ENCODE measurements at places on chromosomes 7 and 10. TPM values are rescaled to one million over a fixed set of nuclear protein-coding genes. Genes with fewer than 3 reads are reported as not detected.

DNA sequence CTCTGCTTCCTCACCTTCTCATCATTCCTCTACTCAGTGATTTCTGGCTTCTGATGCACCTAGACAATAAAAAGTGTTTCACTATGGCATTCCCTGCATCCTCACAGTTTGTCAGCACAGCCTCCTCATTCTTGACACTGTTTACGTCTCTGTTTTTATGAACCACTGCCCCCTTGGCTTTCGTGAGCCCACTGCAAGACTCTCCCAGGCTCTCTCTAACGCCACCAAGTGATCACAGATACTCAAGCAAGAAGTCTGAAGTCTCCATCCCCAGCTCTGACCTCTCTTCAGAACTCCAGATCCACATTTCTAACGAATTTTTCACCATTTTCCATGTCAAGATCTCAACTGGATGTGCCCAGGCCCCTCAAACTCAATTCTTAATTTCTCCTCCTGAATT lies 8.9 kb downstream of the SLC16A9 start:
- no peak for DNase-seq

DNA sequence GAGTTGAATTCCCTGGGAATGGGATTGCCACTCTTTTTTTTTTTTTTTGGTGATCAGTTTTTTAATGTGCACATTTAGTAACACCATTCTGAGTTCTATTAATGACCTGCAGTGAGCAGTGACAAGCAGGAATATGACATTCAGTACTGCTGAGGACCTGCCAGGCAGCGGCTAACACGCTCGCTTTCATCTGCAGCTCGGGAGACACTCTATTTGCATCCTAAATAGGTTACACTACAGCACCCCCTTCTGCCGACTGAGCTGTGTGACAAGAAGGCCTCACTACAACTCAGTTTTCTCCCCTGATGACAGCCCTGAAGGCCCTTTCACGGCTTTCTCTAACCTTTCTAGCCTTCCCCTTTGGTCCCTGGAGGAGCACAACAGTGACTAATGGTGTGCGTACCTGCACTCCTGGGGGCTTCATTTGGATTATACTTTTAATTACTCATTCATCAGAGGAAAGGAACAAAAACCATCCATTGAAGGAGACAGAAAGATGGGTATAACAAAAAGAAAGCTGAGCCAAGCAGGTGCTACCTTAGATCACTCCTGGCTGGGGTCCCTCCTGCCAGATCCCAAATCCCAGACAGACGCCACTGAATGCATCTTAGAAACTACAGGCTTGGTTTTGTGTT lies 872.4 kb downstream of the LRMDA start:
- peak; percentile 86 for DNase-seq

DNA sequence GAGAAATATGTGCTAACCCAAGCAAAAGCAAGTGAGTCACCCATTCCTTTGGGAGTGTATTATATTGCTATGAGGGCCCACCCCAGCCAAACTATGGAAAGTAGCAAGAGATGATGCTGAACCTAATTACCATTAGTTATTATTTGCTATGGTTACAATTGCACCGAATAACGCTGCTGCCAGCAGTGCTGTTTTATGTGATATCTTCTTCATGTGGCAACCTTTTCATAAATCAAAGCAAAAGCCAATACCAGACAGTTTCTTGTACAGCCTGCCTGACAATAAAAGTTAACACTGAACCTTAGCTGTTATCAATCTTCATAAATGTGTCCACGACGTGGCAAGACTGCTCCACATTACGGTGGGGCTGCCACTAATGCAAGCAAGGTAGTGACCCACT lies 241.7 kb upstream of the PLXNA4 start:
- DNase-seq, result no peak

DNA sequence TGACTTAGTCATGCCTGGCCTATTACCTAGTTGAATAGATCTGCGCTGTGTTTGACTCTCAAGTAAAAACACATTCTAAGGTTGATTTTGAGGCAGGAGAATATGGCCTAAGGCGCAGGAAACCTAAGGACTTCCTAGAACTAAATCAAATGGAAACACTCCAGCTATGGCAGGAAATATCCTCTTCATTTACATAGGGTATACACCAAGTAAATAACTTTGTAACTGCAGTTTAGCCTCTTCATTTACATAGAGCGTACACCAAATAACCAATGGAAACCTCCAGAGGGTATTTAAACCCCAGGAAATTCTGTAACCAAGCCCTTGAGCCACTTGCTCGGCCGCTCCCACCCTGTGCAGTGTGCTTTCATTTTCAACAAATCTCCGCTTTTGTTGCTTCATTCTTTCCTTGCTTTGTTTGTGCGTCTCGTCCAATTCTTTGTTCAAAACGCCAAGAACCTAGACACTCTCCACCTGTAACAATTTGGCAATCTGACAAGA lies 35.6 kb upstream of the XRCC2 start:
- DNase-seq, result no peak

DNA sequence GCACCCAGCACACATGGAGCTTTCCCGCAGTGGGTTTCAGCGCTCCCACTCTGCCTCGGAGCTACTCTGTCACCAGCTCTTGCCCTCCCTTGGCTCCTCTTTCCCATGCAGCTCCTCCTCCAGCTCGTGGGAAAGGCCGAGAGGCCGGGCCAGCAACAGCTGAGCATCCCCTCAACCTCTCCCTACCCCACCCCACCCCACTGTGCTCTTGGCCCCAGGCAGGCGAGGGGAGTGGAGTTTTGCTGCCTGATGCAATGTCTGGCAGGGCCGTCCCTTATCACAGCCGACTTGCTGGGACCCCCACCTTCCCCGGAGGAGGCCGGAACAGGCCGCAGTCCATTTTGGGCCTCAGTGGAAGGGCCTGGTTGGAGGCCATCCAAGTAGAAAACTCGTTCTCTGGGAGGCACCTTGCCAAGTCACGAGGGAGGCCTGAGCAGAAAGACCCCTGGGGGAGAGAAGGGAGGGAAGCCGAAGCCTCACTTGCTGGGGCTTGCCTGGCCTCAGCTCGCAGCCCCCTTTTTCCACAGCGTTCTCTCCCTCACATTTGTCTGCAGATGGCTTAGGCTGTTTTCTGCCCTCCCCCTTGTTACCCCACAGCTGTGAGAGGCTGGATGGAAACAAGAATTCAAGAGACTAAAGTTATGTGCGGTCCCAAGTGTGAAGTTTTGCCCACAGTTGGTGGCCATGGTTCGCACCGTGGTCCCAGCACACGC lies 35.3 kb downstream of the CHST3 start:
- peak; percentile 91 for DNase-seq

DNA sequence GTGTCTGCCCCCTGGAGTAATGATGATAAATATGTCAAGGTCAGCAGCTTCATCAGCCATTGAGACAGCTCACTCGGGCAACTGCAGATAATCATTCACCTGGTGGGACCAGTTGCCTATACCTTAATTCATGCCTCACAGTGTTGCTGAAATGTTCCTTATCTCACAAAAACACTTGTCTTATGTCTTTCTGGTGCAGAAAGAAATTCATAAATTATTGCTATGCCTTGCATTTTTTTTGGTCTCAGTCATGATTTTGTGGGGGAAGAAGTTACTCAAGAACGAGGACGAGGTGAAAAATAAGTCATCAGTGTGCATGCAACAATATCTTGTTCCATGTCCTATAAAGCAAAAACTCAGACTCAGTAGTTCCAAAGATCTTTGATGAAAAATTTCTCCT lies 16.0 kb downstream of the TRIL start:
- DNase-seq, result no peak

DNA sequence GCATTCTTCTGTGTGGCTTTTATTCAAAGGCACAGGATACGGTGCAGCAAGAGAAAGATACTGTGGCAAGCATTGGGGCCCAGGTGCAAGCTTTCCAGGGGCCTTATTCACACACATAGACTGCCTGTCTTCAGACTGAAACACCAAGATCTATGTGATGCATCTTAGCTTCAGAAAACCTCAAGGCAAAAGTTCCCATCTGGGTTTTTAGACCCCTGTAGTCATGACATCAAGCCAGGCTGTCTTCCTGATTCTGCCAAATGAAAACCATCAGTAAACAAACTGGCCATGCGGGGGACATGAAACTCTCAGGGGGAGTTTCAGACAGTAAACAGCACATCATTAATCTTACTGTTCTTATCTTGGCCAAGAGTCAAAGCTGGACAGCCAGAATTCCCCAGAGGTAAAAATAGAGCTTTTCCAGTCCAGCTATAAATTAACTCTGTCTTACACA lies 9.8 kb downstream of the AGBL3 start:
- DNase-seq, result no peak

- no peak for DNase-seq
These were observed 75.4 kb downstream of the AFAP1L2 start for GRCh38 chr10:114328874-114329273.

DNA sequence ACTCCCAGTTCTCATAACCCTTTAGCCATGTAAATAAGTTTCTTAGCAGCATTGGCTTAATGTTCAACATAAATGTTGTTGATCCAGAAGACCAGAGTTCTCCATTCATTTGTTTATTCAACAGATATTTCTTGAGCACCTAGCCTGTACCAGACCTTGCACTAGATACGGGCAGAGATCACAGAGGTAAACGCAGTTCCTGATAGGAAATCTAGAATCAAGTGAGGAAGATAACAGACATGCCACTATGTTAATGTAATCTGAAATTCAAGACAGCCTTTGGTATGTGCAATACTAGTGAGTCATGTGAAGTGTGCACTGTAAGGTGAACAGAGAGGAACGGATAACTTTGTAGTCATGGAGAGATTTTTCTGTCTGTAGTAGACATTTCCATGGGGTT lies 3.0 kb downstream of the BUB3 start:
- DNase-seq, result no peak

- DNase-seq, result no peak
These were observed 266.6 kb downstream of the NXPH1 start for GRCh38 chr7:8699875-8700624.

GRCh38 chr7:13042605-13043236 lies 355.3 kb downstream of the ARL4A start:
- DNase-seq, result no peak

- no peak for DNase-seq
These were observed 90.0 kb downstream of the GSAP start for GRCh38 chr7:77326131-77326530.

- peak; percentile 11 for DNase-seq
These were observed 8.7 kb upstream of the BAZ1B start for GRCh38 chr7:73530800-73531199.

DNA sequence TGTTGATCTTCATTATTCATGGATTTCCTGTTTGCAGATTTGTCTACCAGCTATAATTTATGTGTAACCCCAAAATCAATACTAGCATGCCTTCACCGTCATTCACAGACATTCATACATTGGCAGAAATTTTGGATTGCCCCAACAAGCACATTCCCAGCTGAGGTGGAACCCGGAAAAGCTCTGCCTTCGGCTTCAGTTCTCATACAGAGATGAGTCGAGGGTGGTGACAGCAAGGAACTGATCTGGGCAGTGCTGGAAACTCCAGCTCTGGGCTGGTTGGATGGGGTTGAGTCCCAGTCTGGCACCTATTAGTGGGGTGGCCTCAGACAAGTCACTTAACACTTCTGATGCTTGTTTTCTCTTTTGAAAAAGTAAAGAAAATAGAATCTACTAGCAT lies 267.5 kb downstream of the SNX13 start:
- no peak for DNase-seq

GRCh38 chr7:17940951-17941431 lies 697 bp upstream of the SNX13 start:
- DNase-seq, result no peak

- no peak for DNase-seq
These were observed 60.9 kb upstream of the ADRB1 start for GRCh38 chr10:113982769-113983168.

GRCh38 chr10:108375691-108376090 lies 1211.2 kb upstream of the SORCS1 start:
- DNase-seq, result no peak

- DNase-seq, result no peak
These were observed 186.1 kb downstream of the HERPUD2 start for GRCh38 chr7:35508623-35509400.

GRCh38 chr7:16982640-16983350 lies 101.0 kb upstream of the AGR3 start:
- no peak for DNase-seq

DNA sequence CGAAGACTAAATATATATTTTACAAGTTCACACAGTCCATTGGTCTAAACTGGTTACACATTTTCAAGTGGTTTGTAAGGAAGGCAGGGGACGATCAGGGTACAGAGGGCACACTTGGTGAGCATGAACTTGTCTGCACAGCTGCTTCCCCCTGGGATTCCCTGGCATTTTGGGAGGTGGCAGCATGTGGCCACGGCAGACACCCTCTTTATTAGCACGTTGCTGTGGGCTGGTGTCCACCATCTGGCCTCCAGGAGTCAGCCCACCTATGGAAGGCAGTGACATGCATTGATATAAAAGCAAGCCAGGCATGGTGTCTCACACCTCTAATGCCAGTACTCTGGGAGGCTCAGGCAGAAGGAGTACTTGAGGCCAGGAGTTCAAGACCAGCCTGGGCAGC lies 350.2 kb downstream of the TYW1 start:
- DNase-seq, result no peak

- DNase-seq, result no peak
These were observed 84.1 kb downstream of the ZNF467 start for GRCh38 chr7:149689291-149689721.

- DNase-seq, result peak; percentile 91
These were observed 3.4 kb downstream of the MMRN2 start for GRCh38 chr10:86953747-86954680.

GRCh38 chr10:91672021-91672608 lies 39.2 kb upstream of the PPP1R3C start:
- DNase-seq, result no peak

Gene CTAGE8
- total RNA-seq, result 0.60 TPM

Gene ARHGAP22
- total RNA-seq, result 9.8 TPM

Gene SLC26A5
- not detected for total RNA-seq

Gene OPN1SW
- total RNA-seq, result not detected

Gene NXPH1
- not detected for total RNA-seq

Gene AKR1C1
- total RNA-seq, result 35.5 TPM

Gene DKK1
- 3.3 TPM for total RNA-seq

Gene CPEB3
- 3.5 TPM for total RNA-seq

Gene LDB1
- 32.7 TPM for total RNA-seq

Gene AGR2
- not detected for total RNA-seq

Gene UFSP1
- 2.7 TPM for total RNA-seq

Gene PLAC9
- total RNA-seq, result 155 TPM

Gene GJD4
- total RNA-seq, result not detected

Gene HNRNPH3
- total RNA-seq, result 99.6 TPM

Gene C7orf57
- total RNA-seq, result not detected

Gene SNX8
- 34.2 TPM for total RNA-seq

Gene MYL10
- total RNA-seq, result not detected

Measured in posterior vena cava (tissue), 2 donors.